ENCODE measurements at places on chromosomes 1 and 21. TPM values are rescaled to one million over a fixed set of nuclear protein-coding genes. Genes with fewer than 3 reads are reported as not detected.

GRCh38 chr1:197481101-197481500 lies 213.0 kb downstream of the CRB1 start:
- DNase-seq, result no peak

DNA sequence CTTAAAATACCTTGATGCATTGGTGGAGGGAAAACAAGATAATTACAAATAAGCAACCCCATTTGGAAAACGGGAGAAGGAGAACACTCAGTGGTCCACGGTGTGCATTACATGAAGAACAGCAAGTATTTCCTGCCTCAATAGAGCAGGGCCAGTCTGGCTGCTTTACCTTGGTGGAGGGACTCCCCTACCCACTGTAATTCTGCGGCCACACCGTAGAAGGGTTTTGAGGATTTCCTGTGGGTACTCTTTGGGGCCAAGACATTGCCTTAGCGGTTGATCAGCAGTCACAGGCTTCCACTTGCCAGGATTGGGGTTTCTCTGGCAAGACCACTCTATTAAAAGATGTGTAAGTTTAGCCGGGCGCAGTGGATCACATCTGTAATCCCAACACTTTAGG lies 16.3 kb upstream of the TMEM54 start:
- no peak for DNase-seq

DNA sequence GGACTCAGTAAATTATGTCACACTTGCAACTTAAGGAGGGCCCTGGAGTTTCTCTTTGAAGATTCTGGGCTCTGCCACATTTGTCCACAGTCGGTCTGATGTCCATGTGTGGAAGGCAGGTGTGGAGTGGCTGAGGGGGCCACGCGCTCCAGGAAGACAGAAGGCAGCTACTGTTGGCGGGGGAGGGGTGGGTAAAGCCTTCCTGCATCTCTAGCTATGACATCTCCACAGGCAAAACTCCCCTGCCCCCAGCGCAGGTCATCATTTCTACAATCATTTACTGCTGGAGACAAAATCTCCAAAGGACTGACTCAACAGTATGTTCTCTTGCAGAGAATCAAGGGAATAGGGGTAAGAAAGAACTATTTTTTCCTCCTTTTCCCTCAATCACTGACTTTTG lies 11.4 kb upstream of the TSPEAR start:
- DNase-seq, result no peak

GRCh38 chr1:246526380-246526779 lies 19.3 kb upstream of the SMYD3 start:
- DNase-seq, result no peak

GRCh38 chr1:245721488-245721887 lies 566.7 kb downstream of the KIF26B start:
- no peak for DNase-seq

- no peak for DNase-seq
Observed at GRCh38 chr21:38211321-38211720, 45.5 kb upstream of the KCNJ15 start.

DNA sequence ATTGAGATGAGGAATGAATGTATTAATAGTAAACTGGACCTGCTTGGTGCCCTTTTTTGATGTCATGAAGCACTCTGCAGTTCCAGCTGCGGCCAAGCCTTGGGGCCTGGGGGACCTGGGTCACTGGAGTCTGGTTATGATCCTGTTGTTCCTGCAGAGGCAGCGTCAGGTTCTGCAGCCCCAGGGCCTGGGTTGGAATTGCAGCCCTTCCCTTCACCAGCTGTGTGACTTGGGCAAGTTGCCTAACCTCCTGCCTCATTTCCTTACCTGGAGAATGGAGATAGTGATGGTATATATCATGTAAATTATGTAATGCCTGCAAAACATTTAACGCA lies 9.1 kb upstream of the ATP5PO start:
- no peak for DNase-seq

GRCh38 chr1:19910650-19911049 lies 12.8 kb downstream of the PLA2G2E start:
- DNase-seq, result no peak

DNA sequence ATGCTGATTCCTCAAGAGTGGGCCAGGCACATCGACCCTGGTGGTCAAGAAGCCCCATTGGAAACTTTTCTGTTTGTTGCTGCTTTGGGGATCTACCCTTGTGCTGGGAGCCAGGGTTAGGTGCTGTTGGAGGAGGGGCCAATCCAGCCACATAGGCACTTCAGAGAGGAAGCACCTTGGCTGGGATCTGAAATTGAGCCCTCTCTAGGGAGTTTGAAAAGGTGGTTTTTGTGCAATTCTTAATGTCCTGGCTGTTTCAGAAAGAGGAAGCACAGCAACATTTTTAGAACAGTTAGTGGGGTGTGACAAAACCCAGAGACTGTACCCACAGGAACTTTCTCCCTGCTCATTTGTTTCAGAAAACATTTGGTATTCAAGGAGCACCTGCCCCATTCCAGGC lies 17.2 kb upstream of the BEND5 start:
- DNase-seq, result no peak

GRCh38 chr21:20404915-20405314 lies 593.3 kb upstream of the NCAM2 start:
- no peak for DNase-seq

DNA sequence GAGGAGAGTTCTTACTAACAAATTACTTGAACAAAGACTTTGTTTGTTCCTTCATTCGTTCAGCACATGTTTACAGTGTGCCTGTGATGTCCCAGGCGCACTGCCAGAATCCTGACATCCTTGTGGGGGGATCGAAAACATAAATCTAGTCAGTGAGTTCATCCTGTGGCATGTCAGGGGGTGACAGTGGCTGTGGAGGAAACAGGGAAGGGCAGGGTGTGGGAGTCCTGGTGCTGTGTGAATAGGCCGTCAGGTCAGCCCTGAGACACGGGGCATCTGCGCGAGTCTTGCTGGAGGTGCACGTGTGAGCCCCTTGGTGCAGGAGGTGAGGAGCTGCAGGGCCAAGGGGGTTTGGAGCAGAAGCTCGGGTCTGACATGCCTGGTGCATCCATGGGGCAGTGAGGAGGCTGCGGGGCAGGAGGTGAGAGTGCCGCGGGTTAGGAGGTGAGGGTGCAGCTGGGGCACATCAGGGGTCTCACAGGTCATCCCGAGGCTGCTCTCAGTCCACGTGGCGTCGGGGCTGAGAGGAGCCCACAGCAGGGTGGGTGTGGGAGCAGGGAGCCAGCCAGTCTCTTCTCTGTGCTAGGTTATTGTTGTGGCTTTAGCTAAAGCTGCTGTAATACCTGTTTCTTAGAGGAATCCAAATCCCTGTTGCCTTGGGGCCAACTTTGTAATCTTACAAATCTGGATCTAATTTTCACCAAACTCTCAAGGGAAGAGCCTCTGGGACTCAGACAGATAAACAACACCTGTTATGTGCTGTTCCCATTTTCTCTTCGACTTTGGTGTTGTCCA lies 93.4 kb downstream of the PCBP3 start:
- no peak for DNase-seq

Gene HORMAD1
- not detected for total RNA-seq

Gene HMCN1
- total RNA-seq, result 61.7 TPM

Gene PBX1
- 37.4 TPM for total RNA-seq

Gene LCE2C
- not detected for total RNA-seq

Gene SEC22B
- 16.8 TPM for total RNA-seq

Gene COL11A1
- not detected for total RNA-seq
